Body of pancreas (tissue), 4 donors: ENCODE measurements at places on chromosomes 2 and 18.

DNA sequence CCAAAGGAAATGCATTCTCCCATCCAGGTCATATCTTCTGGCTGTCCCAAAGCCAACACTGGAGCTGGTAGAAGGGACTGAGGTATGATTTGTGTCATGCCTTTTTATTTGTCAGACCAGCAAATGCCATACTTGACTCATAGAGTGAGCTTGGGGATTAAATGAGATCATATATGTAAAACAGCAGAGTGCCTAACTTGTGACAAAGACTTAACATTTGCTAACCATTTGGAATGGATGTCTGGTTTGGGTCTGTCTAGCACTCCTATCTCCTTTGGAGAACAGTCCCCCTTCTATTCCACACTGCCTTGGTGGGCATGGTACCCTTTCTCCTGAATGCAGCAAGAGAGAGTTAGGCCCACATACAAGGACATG, 128.5 kb upstream of the LGALSL start:
- DNase-seq = no peak

DNA sequence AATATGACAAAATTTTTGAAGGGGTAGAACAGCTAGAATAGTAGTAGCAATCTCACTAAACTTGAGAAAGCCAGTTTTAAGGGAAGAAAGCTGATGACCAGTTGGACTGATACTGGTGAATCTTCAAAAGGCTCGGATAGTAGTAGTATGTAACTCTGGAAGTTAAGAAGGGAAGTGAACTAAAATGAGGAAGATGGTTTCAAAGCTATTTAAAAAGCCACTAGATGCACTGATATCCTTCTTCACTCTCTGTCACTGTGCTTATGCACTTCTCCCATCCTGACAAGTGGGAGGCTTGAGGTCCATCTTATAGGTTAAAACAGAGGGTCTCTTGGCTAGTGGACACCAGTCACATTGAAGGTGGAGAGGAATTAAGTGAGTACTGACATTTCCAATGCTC, 141.1 kb downstream of the NCOA1 start:
- DNase-seq = no peak

GRCh38 chr2:51866361-51866760, 834.4 kb upstream of the NRXN1 start:
- no peak for DNase-seq

DNA sequence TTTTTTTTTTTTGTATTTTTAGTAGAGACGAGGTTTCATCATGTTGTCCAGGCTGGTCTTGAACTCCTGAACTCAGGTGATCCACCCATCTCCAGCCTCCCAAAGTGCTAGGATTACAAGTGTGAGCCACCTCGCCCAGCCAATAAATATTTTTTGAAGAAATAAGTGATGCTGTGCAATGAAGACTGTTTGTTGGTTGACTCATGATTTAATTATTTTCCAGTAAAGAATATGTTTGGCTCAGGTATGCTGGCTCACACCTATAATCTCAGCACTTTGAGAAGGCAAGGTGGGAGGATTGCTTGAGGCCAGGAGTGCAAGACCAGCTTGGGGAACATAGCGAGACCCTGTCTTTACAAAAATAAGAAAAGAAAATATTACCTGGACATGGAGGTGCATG, 41.8 kb upstream of the LPIN2 start:
- no peak for DNase-seq

GRCh38 chr18:36108196-36108595, 20.9 kb downstream of the SLC39A6 start:
- DNase-seq = no peak

DNA sequence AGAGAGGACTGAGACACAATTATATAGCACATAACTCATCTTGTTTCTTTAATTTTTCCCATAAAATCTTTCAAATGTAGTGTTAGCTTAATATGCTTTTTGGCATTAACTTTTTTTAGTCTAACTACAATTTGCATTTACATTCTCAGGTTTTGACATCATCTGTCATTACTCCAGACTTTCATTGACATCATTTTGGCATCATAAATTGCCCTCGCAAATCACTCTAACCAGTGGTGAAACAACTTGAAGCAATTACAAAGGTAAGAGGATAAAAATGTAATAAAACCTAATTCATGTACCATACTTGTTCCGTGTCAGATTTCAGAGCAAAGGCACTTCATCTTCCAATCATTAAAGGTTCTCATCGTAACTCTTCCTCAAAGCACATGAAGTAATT, 41.4 kb downstream of the RFX8 start:
- no peak for DNase-seq

- no peak for DNase-seq
Measured at GRCh38 chr2:212142631-212143030, 396.0 kb downstream of the ERBB4 start.

DNA sequence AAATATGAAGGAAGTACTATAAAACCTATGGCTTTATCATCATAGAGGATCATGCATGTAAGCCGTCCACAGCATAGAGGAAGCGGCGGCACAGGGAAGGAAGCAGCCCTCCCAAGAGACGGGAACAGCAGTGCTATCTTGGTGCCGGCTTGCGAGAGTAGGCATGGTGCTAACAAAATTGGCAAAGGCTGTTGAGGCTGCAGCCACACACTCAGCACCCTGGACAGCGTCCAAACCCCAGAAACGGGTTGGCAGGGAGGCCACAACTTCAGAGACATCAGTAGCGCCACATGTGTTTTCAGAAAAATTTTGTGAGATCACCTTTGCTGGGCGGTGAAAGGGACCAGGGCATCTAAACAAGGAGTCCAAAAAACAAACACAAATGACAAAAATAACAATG, 37.7 kb downstream of the NETO1 start:
- no peak for DNase-seq

DNA sequence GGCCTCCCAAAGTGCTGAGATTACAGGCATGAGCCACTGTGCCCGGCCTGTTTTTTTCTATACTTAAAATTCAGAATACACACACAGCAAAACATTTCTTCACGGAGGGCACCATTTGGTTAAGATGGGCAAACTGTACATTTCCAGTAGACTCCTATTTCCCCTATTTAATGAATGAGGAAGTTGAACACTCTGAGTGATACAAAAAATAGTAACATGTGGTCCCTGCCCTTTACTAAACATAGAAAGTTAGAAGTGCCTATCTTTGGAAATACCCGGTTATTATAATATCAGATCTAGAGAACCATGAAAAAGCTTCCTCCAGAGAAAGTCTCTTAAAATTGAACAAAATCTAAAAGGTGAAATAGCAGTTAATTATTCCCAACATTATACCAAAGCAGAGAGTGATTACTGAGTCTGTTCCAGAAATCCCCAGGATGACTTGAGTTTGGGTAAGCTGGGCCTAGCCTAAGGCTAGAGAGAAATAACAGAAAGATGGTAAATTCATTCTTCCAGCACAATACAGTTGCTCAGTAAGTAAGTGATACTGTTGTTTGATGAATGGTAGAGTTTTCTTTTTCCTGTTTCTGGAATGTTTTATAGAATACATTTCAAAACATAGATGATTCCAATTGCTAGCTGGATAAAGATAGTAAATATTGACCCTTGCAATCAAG, 23.3 kb upstream of the RMC1 start:
- no peak for DNase-seq

GRCh38 chr2:45683292-45683691, 31.8 kb downstream of the PRKCE start:
- no peak for DNase-seq

DNA sequence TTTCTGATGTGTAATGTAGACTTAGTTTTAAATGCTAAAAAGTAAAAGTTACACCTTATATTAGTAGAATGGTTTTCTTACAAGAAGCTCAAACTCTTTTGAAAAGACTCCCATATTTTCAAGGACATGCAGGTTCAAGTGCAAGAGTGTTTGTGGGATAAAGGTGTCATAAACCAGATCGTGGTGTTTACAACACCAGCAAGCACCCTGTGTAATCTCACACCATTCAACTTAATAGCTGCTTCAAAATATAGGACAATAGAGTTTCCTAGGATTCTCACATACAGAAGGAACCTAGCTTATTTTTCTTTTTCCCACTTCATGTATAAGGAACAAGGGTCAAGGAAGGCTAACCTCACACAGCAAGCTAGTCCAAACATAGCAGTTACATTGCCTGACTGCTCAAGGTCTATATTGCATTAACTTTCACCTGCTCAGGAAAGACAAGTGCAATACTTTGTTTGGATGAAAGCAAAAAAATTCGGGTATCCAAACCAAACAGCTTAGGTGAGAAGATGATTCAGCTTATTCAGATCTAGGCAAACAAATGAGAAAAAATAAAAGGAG, 172.3 kb downstream of the IKZF2 start:
- no peak for DNase-seq

- no peak for DNase-seq
Measured at GRCh38 chr2:60808330-60808801, 52.3 kb downstream of the PAPOLG start.

- no peak for DNase-seq
Measured at GRCh38 chr2:88450925-88451810, 1.3 kb downstream of the FOXI3 start.

- peak; percentile 40 for DNase-seq
Measured at GRCh38 chr2:221649051-221649775, 77.1 kb upstream of the EPHA4 start.

DNA sequence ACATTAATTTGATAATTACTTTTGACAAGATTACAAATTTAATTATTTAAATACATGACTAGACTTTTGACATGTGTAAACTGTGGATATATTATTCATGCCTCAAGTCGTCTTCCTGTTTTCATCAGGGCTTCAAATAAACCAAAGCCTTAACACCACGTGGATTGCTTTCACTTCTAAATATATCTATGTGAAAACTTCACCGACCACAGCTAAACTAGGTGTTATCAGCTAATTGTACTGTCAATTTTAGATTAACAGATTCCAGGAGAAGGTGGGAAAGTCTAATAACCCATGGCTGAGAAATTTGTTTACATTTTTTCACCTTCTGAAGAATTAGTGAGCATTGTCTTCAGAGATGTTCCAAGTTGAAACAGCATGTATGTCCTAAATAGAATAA, 494.7 kb upstream of the FAM98A start:
- DNase-seq = no peak

- peak; percentile 2 for DNase-seq
Measured at GRCh38 chr2:51103205-51103604, 71.3 kb upstream of the NRXN1 start.

DNA sequence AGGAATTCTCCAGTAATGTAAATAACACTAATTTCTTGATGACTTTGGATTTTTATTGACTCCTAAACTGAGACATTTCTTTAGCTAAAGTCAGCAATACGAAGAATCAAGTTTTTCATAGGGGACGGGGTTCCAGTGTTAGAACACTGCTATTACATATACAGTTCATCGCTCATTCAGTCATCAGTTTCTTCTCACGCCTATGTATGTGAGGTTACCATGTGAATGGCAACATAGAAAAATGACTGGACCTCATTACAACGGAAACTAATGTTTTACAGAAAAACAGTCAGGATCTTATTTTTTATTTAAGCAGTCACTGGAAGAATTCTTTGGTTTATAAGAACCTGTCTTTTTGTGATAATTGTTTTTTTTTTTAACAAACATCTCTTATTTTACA, 56.4 kb downstream of the THADA start:
- DNase-seq = no peak

DNA sequence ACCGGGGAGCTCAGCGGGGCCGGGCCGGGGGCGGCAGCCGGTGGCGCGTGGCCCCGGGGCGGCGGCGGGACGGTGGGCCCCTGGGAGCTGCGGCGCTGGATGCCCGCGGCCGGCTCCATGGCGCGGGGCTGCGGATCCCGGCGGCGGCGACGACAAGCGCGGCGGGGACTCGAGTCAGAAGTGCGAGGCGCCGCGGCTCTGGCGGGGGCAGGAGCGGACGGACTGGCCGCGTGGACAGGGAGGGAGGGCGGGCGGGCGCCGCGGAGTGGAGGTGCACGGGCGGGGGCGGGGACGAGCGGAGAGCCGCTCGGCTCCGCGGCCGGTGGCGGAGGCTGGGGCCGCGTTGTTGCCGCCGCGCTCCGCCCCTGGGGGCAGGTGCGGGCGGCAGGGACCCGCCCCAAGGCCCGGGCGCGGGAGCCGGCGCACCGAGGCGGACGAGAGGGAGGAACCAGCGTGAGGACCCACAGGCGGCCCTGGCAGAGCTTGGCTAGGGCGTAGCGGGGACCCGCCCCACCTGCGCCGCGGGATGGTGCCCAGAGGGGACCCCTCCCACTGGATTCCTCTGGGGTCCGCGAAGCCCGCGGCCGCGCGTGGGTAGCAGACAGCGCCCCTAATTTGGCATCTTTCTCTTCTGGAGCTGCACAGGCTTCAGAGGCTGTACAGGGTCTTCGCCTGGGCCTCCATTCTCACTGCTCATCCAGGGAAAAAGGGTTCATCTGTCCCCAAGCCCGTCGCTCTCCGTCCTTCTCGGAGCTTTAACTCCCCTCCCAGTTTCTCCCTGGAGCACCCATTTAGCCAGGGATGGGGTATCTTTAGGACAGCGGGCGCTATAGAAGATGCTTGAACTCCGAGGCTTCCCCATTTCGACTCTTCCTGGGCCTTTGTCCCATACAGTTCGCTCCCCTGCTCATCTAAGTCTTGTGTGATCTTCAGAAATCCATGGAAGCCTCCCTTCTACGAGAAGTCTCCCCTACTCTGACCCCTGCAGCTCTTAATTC, at the start of gene TMEM163:
Gene TMEM163 (minus strand): TSS at position 184 of the 998 bp plus-strand sequence.
- peak; percentile 75 for DNase-seq

GRCh38 chr2:203858176-203858575, 9.4 kb upstream of the CTLA4 start:
- no peak for DNase-seq

DNA sequence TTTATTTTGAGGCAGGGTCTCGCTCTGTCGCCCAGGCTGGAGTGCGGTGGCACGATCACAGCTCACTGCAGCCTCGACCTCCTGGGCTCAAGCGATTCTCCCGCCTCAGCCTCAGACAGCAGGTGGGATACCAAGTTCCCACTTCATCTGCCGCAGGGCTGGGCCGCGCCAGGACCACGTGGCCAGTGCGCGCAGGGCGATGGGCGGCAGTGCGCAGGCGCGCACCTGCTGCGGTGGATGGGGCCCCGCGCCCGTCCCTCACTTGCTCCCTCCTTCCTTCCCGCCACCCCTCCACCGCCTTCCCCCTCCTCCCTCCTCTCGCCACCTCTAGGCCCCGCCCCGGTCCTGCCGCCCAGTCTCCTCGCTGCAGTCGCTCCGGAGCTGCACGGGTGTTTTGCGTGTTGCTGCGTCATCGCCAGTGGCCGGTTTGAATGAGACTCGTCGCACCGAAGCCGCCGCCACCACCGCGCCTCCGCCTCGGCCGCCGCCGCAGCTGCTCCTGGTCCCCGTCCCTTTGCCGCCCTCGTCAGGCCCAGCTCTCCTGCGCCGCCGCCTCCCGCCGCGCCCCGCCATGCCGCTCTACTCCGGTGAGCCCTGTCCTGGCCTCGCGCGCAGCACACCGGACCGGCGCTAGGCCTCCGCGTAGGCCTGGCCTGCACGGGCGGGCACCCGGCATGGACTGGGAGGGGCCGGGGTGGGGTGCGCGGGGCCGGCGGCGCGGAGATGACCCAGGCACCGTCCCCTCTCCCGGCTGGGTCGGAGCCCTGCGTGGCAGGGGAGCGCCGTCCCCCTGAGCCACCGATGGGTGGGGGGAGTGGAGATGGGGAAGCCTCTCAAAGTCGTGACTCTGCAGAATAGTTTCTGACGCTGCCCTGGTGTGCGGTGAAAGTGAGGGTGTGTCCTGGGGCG, at the start of gene USP14:
Gene USP14 (plus strand): TSS at position 430 of the 909 bp plus-strand sequence. CDS start 142 bp downstream, at position 572.
- DNase-seq = peak; percentile 97

- no peak for DNase-seq
Measured at GRCh38 chr2:217835931-217836891, 166.6 kb downstream of the TNS1 start.

- no peak for DNase-seq
Measured at GRCh38 chr18:40058811-40059570, 1896.0 kb upstream of the PIK3C3 start.

GRCh38 chr2:42117923-42118753, 51.0 kb upstream of the EML4 start:
- no peak for DNase-seq

- peak; percentile 70 for DNase-seq
Measured at GRCh38 chr2:176126929-176127773, 2.4 kb upstream of the HOXD8 start.
